ENCODE measurements at places on chromosomes 7 and 10.
A peak's percentile ranks its signal among the peaks of the same experiment; 100 is the strongest.

- no peak for DNase-seq
Observed at GRCh38 chr7:158344706-158345300, 242.8 kb downstream of the PTPRN2 start.

DNA sequence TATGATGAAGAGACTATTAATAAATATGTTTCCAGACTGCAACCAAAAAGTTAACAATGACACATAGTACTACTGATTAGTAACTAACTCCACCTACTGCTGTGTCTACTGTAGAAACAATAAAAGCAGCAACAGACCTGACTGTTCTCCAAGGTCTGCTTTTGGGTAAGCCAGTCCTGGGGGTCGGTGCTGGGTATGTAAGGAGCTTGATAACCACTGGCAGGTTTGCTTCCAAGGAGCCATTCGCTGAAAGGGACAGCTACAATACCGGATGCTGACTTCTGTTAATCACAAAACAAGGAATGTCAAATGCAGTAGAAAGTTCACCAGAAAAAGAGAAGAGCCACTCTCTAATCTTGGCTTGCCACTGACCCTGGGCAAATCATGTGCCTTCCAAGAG, 17.7 kb downstream of the NCOA4 start:
- no peak for DNase-seq

DNA sequence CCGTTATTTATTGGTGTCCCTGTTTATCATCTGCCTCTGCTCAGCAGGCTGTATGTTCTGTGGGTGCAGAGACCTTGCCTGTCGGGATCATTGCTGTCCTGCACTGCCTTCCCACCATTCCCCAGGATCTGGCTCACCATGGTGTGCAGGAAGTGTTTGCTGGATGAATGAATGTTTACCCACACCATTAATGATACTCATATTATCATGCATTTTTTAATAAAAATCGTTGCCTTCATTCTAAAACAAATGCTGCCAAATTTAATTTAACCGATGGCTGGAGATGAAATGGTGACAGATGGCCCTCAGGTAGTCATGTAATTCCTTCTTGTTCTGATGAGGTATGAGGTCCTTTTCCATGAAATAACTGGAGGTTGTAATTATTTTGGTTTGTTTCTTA, 22.5 kb downstream of the PLPP4 start:
- no peak for DNase-seq

DNA sequence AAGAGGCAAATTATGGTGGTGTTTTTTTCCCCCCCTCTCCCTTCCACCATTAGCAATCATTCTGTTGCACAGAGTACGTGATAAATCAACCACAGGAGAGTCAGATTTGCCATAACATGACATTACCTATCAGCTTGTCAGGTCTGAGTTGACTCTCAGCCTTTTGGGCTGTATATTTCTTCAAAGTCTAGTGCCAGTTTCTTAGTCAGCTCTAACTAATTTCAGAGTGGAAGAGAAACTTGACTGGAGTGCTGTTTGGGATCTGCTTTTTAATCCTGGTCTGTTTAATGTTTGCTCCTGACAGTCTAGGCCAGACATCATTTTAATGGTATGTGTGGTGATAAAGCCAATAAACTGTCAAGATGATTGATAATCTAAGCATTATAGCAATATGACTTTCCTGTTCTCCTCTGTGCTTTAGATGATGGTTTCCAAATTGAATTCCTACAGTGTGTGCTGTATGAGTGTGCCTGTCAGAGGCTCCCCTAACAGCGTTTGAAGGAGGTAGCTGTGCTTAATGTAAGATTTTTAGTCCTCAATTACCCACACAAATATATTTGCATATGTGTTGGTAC, 76.9 kb downstream of the LRMDA start:
- no peak for DNase-seq

- no peak for DNase-seq
Observed at GRCh38 chr7:130256704-130257103, 10.0 kb upstream of the CPA2 start.

DNA sequence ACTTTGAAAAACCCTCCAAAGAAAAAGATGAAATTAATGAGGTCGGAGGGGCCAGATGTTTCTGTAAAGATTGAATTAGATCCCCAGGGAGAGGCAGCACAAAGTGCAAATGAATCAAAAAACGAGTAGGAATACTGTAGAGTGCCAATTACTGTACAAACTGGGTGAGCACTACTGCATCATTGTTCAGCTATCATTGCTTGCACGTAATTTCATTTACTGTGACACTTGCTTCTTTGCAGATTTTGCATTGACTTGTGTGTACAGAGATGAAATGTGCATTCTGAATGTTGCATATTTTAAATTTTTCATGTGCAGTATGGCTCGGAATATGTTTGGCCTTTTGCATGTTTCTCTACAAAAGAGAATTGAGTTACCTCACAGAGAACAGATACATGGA, 123.7 kb downstream of the LCOR start:
- no peak for DNase-seq

DNA sequence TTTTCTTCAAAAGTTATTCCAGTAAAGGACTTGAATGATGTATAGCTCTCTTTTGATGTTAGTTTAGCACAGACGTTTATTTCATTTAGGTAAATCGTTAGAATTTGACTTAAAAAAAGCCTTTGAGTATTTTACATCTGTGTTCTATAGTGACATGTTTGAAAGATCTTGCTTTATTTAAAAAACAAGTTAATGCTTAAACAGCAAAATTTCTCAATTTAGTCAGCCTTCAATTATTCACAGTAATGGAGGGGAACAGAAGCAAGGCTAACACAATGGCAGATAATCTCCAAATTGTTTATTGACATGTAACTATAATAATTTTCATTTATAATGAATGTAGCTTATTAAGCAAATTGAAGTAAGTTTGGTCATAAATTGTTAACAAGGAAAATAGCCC, 63.5 kb downstream of the MKLN1 start:
- DNase-seq: no peak

GRCh38 chr7:31850066-31850465, 163.1 kb downstream of the PPP1R17 start:
- no peak for DNase-seq

GRCh38 chr10:117663750-117664149, 121.2 kb downstream of the EMX2 start:
- DNase-seq: peak; percentile 22

DNA sequence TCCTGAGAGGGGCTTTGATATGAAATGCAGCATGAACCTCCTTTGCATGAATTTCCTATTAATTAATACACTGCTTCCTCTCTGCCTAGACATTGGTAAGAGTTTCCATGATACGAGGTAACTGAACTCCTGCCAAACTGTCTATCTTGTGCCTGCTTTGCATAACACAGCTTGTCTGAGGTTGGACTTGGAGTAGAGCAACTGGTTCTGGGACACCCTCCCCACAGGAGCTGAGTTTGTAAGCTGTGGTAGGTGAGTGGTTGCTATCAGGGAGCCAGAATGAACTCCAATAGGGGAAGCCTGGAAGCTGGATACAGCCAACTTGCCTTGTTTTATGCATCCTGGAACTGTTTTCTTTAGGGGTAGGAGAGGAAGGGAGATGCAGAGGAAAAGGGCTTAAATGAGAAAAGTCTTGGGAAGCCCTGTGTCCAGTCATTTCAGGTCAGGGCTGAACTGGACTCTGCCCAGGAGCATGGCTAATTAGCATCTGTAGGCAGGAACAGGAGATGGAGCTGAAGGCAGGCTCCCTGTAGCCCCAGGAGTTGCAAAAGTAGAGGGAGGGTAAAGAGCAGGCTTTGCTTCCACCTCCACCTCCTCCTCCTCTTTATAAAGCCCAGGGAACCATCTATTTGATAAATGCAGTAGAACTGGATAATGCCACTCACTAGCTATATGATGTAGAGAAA, 73.2 kb upstream of the GPR158 start:
- DNase-seq: no peak

GRCh38 chr10:99681553-99681952, 22.2 kb downstream of the ENTPD7 start:
- no peak for DNase-seq

DNA sequence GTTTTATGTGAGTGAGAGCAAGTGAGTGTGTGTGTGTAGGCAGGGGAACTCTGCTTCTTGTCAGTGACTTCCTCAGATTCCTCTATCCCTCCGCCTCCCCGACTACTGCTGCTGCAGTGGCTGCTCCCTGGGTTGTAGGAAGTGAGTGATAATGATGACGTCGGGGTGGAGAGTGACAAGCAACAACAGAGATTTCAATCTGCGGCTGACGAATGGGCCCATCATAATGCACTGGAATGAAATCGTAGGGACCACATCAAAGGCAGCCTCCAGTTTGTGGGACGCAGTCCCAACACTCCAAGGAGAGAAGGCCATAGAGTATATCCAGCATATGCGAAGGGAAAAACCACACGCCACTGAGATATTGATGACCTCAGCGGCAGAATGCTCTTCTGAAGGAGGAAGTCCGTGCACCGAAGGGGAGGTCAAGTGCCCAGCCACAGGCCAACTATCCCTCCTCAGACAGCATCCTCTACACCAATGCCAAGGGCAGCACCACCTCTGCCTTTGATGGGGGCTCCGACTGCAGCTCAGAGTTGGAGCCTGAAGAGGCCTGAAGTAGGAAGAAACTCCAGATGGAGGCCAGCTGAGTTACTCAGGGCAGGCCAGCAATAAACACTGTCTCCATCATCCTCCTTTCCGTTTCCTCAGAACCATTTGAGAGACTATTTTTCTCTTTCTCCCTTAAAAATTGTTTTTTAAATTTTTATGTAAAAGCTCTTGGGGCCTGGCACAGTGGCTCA, 11.3 kb upstream of the STMP1 start:
- no peak for DNase-seq

- DNase-seq: no peak
Observed at GRCh38 chr7:13257661-13258060, 570.2 kb downstream of the ARL4A start.

DNA sequence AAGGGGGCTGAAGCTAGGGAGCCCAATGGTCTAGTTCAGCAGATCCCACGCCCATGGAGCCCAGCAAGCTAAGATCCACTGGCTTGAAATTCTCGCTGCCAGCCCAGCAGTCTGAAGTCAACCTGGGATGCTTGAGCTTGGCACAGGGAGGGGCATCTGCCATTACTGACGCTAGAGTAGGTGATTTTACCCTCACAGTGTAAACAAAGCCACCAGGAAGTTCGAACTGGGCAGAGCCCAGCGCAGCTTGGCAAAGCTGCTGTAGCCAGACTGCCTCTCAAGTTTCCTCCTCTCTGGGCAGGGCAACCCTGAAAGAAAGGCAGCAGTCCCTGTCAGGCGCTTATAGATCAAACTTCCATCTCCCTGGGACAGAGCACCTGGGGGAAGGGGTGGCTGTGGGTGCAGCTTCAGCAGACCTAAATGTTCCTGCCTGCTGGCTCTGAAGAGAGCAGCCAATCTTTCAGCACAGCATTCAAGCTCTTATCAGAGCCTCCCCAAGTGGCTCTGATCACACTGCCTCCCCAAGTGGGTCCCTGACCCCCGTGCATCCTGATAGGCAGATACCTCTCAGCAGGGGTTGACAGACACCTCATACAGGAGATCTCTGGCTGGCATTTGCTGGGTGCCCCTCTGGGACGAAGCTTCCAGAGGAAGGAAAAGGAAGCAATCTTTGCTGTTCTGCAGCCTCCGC, 167.8 kb downstream of the CCDC71L start:
- DNase-seq: no peak

DNA sequence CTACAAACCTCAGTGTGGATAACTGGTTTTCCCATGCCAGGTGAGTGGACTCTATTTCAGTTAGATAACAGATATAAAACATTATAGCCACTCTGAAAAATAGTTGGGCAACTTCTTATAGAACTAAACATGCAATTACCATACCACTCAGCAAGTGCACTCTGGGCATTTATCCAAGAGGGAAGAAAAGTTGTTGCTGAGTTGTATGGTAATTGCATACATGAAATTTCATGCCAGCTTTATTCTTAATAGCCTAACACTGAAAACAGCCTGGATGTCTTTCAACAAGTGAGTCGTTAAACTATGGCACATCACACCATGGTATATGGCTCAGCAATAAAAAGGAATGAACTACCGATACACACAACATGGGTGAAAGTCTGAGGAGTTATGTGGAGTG, 10.6 kb upstream of the UPP1 start:
- no peak for DNase-seq

DNA sequence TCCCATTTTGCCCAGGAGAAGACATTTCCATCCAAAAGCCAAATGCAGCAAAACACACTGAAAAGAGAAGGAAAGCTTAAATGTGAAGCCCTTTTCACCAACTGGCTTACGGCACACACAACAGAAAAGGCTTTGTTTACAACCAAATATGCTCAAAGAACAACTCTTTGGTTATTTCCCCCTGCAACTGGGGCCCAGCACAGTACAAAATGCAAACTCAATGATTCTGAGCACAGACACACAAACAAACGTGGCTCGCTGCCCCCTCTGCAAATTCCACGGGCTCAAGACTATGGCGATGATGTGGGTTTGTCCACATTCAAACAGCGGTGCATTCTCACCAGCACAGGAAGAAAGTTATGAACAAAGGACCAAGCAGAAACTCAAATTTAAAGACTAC, 5.3 kb downstream of the CPXM2 start:
- DNase-seq: no peak

- DNase-seq: no peak
Observed at GRCh38 chr10:67050415-67050814, 124.6 kb downstream of the LRRTM3 start.

- DNase-seq: no peak
Observed at GRCh38 chr10:128125416-128125943, 743 bp downstream of the MKI67 start.

GRCh38 chr10:76408646-76409045, 977.2 kb downstream of the LRMDA start:
- DNase-seq: no peak

- DNase-seq: no peak
Observed at GRCh38 chr7:91228927-91229558, 35.2 kb upstream of the FZD1 start.

DNA sequence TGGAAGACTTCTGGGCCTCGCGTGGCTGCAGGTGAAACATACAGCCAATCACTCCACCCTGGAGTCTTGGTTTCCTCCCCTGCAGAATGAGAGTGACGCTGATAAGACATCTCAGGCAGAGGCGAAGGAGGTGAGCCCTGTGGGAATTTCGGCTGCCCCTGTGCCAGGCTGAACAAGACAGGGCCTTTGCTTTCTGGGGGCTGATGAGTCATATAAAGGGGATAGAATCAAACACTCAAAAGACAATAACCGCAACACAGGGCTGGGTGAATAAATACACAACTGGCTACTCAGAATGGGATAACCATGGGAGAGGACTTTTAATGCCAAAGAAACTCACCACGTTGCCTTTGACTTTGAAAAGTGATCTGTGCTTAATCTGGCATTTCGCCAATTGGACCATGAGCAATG, 143.8 kb downstream of the KCNMA1 start:
- no peak for DNase-seq

- no peak for DNase-seq
Observed at GRCh38 chr10:114311496-114312209, 72.6 kb downstream of the VWA2 start.

GRCh38 chr10:99364125-99364524, 35.0 kb downstream of the CNNM1 start:
- no peak for DNase-seq

- DNase-seq: no peak
Observed at GRCh38 chr10:9188022-9188810, 1133.7 kb downstream of the GATA3 start.

- no peak for DNase-seq
Observed at GRCh38 chr7:35725280-35725680, 30.3 kb upstream of the HERPUD2 start.

GRCh38 chr10:80459047-80459865, 5.1 kb downstream of the TSPAN14 start:
- no peak for DNase-seq

- no peak for DNase-seq
Observed at GRCh38 chr10:25130906-25131305, 43.9 kb upstream of the GPR158 start.

- no peak for DNase-seq
Observed at GRCh38 chr10:75660823-75661222, 229.4 kb downstream of the LRMDA start.
